ENCODE measurements at places on chromosomes 4 and X. TPM values are rescaled to one million over a fixed set of nuclear protein-coding genes. Genes with fewer than 3 reads are reported as not detected.

SLC25A31 gene
- not detected for total RNA-seq

NOCT gene
- 47.4 TPM for total RNA-seq

NR0B1 gene
- 0.41 TPM for total RNA-seq

OPHN1 gene
- total RNA-seq: 3.1 TPM

Data from kidney epithelial cell (primary cell).